ENCODE measurements at places on chromosomes 5 and 9.

DNA sequence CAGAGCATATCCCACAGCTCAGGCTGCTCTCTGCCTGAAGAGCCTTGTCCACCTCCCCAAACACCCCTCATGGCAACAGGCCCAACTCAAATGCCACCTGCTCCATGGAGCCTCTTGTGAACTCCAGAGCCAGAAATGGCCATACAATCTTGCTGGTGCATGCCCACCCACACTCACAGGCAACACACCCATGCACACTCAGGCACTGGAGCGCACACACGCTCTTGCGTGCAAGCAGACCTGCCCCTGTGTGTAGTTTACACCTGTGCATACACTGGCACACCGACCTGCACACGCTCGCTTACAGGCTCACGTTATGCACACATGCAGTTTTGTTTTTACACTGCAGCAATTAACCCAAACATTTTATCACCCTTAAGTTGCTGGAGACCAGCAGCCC, 40.0 kb downstream of the HRH2 start:
- DNase-seq, result peak; percentile 41

DNA sequence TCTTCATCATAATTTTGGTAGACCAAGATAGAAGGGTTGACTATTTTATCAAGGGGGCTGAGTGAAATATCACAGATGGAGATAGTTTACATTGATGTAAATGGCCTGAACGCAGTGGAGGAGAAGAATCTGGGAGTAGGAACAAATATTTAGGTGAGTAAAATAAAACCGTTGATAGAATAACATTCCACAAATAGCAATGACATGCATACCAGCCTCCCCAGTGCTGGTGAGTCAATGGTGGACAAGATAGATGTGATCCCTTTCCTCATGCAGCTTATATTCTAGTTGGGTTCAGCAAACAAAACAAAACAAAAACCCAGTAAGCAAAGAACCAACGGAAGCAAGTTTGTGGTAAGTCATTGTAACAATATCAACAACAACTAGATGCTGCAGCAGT, 385.2 kb downstream of the FAM170A start:
- no peak for DNase-seq

DNA sequence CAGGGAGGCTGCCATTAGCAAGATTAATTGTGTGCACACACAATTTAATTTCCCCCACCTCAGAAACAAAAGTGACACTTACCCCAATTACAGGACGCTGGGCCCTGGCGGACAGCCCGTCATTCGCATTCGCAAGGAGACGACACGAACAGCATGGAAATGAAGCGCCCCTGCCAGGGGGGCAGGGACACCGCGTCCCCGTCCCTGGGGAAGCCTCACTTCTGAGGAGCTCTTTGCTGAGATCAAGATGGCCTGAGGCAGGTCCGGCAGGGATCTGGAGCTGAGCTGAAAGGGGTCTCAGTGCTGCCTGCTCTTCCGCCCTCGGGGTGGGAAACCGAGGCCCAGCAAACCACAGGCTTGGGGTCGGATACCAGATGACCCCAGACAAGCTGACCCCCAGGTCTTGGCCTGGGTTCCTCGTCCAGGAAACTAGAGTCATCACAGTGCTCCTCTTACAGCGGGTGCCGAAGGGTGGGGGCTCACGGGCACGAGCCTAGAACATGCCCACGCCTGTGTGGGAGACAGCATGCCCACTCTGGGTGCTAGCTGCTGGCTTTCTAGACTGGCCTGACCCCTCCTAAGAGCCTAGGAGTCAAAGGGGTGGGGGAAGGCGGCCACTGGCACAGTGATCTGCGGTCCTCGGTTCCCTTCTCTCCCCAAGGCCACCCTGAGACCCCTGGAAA, 103.2 kb downstream of the VAV2 start:
- no peak for DNase-seq

DNA sequence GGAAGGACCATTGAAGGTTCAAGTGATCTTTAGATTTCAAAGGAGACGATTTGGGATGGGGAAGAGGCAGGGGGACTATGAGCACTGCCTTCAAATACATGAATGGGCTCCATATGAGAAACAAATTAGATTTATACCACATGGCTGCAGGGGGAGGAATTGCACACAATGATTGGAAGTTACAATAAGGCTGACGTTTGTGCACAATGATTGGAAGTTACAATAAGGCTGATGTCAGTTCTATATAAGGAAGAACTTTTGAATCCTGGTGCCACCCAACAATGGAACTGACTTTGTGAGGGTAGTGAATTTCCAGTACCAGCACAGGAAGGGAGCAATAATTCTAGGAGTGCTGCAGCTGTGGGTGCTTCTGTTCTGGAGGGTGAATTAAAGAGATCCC, 95.7 kb upstream of the PTGER4 start:
- no peak for DNase-seq

DNA sequence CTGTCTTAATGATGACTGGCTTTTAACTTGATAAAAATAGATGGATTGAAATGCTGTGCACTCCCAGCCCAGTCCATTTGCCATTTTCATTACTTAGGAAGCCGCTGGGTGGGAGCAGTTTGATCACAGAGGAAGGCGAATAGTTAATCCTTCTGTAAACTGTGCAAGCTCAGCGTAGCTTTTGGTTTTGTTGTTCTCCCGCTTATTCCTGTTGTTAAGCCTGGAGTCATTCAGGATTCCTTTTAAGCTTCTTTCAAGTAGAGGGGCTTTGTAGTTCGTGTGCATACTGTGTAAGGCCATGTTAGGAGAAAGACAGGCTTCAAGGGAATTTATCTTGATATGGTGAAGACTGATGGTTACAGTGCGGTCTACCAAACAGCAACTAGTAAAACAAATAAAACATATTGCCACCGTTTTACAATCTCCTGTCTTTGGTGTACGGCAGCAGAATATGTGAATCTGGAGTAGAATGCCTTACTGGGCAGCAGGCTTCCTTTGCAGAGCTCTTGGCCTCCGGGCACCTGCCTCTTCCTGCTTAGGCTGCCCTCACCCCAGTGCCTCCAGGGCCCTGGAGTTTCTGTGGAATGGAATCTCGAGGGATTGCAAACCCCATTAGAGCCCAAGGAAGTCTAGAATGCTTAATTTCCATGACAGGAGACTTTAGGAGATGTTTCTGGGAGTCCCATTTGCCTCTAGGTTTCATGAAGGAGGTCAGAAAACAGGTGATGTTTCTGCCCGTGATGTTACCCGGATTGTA, 141.4 kb downstream of the TRIO start:
- DNase-seq, result no peak

- DNase-seq, result peak; percentile 75
Observed at GRCh38 chr5:144594919-144595318, 424.2 kb downstream of the KCTD16 start.

DNA sequence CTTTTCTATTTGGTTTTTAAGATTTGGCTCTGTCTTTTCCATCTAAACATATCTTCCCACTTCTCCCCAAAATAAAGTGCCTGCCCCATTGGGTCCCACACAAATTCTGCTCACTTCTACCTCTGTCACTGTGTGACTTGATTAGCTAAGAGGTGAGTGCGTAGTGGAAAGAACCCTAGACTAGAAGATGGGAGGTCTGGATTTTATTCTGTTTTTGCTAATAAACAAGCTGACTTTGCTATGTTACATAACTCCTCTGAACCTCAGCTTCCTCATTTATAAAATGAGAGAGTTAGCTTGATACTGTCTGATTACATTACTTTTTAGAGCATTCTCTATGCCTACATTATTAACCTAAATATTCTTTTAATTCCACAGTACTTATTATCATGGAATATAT, 51.3 kb upstream of the PTGER4 start:
- DNase-seq, result no peak

- DNase-seq, result no peak
Observed at GRCh38 chr9:83642793-83643192, 19.9 kb downstream of the IDNK start.

- DNase-seq, result no peak
Observed at GRCh38 chr5:60577116-60577515, 122.8 kb downstream of the DEPDC1B start.

Measured in chondrocyte (in vitro differentiated cells).